ENCODE measurements at places on chromosomes 2 and 18. TPM values are rescaled to one million over a fixed set of nuclear protein-coding genes. Genes with fewer than 3 reads are reported as not detected.

ABCA12 gene
- not detected for total RNA-seq

TBR1 gene
- total RNA-seq = 0.09 TPM

IL1B gene
- not detected for total RNA-seq

IL36B gene
- not detected for total RNA-seq

DNA sequence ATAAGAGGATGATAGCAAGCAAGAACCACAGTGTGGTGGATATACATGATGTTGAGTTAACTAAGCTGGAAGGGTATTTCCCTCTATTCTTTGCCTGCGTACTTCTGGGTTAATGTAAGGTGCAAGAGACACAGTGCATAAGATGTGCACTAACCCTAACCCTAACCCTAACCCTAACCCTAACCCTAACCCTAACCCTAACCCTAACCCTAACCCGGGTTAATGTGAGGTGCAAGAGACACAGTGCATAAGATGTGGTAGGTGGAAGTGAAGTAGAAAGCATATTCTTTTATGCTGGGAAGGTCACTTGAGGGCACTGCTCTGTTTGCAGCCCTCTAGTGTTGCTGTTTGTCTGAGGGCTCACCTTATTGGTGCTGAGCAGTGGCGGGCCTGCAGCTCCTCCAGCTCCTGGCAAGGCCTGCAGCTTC lies 181.5 kb upstream of the ITGA4 start:
- no peak for DNase-seq

MPP4 gene
- 7.6 TPM for total RNA-seq

Measured in endothelial cell of umbilical vein (primary cell).